Stimulated activated naive CD8-positive, alpha-beta T cell treated with anti-CD3 and anti-CD28 coated beads, Interleukin-15, amount 100 ng/mL, for 72 hours (primary cell): ENCODE measurements at places on chromosomes 2 and 18.

DNA sequence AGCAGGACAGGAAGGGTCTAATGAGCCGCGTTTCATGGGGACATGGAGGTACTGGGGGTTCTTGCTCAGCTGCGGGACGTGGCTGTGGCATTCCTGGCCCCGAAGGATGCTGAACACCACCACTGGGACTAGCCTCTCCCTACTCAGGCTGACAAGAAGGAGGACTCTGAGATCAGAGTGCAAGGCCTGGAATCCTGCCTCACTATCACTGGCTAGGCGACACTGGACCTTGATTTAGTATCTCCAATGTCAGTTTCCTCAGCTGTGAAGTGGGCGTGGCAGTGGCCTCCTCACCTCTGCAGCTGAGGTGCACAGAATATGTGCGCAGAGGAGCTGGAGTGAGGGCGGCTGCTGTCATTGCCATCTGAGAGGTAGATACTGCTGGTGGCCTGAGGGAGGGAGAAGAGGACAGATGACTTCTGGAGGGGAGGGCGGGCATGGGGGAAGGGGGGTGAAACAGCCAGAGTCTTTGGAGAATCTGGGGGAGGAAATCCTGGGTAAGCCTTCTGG, 157.8 kb upstream of the CAPN13 start:
- DNase-seq = no peak

DNA sequence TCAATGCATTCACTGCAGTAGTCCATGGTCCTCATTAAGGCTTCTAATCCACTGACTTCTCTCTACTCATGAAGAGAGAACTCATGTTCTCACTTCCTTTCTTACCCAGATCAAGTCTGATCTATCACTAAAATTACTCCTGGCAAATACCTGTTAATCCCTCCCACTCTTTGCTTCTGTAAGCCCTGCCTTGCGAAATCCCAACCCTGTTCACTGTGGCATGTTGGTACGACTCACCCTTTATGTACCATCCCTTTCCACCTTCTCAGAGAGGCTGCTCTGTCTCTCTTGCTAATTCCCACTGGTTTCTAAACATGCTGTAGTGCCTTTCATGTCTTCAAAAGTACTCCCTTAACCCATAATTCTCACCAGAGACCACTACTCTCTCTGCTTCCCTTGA, 272.2 kb upstream of the ACVR2A start:
- no peak for DNase-seq

GRCh38 chr2:174059884-174060244, 94.7 kb upstream of the SP3 start:
- DNase-seq = no peak

GRCh38 chr2:231666171-231667095, 41.9 kb upstream of the PTMA start:
- no peak for DNase-seq

DNA sequence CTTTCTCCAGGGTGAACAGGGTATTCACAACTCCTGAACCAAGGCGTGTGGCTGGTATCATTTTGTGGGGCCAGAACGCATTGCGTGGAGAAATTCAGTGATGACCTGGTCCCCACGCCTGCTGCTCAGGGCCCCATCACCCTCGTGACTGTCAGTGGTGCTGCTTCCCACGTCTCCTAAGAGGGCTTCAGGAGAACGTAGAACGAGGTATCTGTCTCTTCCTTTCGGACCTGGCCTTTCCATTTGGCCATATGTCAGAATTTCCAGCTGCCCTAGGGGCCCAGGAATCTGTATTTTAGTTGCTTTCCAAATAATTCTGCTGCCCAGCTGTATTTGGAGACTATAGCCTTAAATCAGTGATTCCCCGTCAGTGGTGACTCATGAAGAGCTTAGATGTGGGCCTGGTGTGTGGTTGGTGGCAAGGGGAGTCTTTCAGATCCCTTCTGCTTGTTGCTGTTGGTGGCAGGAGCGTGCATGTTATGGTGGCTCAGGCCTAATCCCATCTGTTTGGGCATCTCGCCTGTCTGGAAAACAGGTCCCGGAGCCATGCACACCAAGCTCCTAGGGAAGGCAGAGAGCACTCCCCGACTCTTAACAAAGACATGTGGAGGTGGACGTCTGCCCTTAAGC, 56.4 kb downstream of the NPAS2 start:
- DNase-seq = peak; percentile 56

DNA sequence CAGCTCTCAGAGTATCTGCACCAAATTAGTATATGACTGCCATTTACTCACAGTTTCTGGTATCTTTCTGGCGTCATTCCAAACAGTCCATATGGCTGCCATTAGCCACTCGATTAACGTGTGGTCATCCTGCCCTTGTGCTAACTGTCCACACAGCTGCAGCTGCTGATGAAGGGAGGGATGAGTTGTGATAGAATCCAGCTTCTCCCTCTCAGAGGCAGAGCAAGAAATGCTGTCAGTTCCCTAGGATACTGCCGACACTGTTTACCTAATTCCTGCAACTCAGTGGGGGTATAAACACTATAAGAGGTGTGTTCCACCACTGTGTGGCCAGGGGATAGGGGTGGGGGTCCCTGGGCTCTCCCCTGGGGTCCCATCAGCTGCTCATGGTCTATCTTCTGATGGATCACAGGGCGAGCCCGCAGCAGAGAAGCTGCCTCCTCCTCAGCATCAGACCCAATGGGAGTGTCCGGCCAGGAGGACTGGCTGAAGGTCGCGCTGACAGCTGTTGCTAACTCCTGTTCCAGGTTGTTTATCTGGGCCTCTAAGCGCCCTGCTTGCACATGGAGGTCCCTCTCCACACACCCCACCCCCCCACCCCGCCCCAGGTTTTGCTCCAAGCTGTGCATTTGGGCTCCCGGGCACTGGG, 17.3 kb upstream of the KLHL23 start:
- no peak for DNase-seq

DNA sequence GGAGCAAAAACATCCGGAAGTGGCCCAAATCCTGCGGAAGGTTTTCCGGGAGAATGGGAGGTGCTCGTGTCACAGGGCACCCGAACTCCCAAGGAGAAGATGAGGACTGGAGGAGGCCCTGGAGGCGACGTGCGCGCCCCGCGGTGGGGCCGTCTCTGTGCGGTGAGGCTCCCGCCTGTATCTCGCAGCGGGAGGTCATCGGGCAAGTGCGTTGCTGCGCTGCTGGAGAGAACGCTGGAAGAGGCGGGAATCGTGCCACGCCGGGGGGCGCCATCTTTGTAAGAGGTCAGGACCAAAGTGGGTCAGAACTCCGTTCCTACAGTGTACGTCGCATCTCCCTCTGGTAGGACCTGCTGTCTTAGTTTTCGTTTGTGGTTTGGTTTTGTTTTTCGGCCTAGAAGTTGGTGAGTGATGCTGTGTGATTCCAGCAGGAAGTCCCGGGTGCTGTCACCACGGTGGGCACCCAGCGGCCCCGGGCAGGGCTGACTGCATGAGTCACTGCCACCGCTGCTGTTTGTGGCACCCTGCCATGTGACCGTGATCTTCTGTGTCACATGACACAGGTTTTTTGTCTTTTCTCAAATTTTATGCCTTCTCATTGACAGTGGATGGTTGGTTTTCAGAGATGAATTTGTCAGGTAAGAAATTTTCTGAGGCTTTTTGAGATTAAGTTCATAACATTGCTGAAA, 21.5 kb upstream of the ATP9B start:
- no peak for DNase-seq

- no peak for DNase-seq
These were observed 115.6 kb downstream of the LPIN1 start for GRCh38 chr2:11862049-11862448.

GRCh38 chr2:186718903-186719302, 25.0 kb downstream of the FAM171B start:
- no peak for DNase-seq

GRCh38 chr2:197294260-197294659, 16.3 kb downstream of the ANKRD44 start:
- DNase-seq = no peak

GRCh38 chr2:28201671-28202180, 190.9 kb upstream of the FOSL2 start:
- no peak for DNase-seq

DNA sequence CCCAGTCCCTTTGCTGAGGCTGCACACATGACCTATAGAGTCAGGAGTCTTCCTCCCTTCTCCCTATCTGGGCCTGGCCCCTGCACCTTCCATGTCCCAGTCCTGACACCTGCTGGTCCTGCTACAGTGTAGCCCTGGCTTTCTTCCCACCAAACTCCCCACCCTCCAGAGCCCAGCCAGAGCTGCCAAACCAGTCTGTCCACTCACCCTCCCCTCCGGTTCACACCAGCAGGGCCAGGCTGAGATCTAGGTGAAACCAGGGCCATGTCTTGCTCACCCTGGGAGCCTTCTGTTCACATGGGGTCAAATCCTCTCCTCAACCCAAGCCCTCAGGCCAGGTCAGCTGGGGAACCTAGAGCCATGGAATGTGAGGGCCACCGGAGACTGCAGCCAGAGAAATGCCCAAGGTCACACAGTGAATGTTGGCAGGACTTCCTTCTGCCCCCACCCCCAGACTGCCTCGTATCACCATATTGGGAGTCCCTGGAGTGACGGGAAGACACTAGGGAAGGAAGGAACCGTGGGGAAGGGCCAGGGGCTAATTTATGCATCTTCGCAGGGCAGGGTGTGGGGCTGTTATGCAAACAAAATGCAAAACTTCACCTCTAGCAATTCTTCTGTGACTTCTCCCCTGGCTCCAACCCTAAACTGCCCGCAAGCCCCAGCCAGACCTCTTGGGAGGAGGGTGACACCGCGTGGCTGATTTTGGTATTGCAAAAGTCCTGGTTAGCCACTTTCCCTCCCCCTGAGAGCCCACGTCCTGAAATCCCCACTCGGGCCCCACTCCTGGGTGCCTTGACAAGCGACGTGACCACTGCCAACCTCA, 14.6 kb downstream of the TNS1 start:
- DNase-seq = peak; percentile 71

DNA sequence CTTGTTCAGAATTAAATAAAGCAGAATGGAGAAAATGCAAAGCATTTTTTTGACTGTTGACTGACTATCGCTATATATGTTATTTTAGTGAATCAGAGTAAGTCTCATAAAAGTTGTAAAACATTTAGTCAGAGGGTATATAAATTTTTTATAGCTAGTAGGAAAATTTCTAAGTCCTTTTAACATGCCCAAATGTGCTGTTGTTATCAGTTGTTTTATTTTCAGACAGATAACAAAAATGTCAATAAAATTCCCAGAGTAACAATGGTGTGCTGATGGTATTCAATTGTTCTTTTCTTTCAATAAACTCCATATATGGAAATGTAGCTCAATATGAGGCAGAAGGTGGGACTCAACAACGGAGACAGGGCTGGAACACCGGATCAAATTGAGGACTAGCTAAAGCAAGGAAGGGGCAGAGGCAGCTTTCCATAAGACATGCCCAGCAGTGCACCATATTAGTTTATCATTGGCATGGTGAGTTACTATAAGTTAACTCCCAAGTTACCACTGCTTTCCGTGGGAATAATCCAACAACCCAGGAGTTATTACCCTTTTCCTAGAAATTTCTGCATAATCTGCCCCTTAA, 26.6 kb downstream of the GULP1 start:
- DNase-seq = no peak

DNA sequence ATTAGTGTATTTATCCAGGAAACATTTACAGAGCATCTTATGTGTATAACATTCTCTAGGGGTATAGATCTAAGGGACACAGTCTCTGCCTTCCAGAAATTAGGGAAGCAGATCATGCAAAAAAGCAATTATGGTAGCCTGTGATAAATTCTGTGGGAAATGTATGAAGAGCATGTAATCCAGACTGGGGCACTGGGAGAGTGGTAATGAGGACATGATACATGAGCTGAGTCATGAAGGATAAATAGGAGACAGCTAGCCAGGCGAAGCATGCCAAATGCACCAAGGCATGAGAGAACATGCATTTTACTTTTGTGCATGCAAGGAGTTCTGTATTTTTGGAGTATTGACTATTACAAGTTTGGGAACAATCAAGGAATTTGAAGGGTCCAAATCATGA, 8.9 kb upstream of the RPRM start:
- no peak for DNase-seq

DNA sequence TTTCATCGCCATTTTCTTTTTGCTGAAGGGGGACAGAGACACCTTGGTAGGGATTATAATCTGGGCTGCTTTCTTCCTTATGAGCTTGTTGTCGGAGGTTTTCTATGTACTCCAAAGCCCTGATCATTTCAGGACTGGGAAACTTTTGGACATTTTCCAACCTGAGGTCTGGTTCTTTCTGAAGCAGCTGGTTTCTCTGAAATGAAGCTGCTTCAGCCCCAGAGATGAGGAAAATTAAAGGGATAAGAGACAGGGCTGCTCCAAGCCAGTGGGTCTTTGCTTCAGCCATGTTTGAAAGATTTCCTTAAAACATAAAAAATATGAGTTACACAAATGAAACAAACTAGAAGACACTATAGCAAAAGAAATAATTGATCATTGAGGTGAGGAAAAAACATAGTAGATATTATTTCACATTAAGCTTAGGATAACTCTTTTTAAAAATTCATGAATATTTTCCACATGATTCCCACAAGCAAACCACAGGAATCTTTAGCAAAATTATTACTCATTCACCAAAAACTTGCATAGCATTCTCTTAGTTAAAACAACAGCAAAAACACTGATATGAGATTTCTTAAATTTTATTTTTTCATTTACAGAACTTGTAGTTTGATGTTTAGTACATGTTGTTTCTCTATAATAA, 3.0 kb downstream of the SCG2 start:
- DNase-seq = no peak

DNA sequence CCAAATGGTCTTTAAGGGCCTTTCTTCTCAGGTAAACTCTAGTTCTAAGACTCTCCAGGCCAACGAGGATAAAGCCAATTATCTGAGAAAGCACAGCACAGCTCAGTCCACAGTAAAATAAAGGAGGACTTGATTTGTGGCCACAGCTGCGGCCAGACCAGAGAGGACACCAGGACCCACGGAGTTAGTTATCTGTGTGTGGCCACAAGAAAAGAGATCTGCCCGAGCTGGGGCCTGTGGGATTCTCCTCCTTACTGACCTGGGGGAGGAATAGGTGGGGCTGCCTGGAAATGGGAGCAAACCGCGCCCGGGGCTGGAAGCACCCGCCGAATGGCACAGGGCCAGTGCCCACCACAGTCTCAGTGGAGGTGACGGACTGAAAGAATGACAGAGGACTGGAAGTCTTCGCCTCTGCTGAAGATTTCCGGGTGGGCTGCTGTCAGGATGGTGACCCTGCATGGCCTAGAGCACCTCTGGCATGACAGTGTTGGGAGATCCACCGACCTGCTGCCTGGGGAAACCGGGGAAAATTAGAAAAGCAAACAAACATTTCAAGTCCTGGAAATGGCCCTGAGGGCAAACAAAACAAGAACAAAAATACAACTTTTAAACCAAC, 13.3 kb downstream of the PROC start:
- no peak for DNase-seq

GRCh38 chr2:164717000-164717803, 95.9 kb upstream of the GRB14 start:
- no peak for DNase-seq
